ENCODE measurements at places on chromosomes 5 and 9.

DNA sequence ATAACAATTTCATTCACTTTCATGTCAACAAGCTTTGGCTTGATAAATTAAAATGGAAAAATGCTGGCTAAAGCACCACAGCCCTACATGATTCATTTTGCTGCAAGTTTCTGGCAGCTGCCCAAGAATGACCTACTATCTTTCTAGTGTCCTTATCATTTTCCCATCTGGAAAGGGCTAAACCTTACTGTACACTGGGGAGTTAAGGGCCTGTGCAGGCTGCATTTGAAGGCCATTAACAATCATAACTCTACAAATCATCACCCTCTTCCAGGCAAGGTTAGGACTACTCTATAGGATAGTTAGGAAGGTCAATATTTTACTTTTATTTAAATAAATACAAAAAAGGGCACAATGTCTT is 579.7 kb upstream of the ZNF608 start:
- peak; percentile 72 for DNase-seq

DNA sequence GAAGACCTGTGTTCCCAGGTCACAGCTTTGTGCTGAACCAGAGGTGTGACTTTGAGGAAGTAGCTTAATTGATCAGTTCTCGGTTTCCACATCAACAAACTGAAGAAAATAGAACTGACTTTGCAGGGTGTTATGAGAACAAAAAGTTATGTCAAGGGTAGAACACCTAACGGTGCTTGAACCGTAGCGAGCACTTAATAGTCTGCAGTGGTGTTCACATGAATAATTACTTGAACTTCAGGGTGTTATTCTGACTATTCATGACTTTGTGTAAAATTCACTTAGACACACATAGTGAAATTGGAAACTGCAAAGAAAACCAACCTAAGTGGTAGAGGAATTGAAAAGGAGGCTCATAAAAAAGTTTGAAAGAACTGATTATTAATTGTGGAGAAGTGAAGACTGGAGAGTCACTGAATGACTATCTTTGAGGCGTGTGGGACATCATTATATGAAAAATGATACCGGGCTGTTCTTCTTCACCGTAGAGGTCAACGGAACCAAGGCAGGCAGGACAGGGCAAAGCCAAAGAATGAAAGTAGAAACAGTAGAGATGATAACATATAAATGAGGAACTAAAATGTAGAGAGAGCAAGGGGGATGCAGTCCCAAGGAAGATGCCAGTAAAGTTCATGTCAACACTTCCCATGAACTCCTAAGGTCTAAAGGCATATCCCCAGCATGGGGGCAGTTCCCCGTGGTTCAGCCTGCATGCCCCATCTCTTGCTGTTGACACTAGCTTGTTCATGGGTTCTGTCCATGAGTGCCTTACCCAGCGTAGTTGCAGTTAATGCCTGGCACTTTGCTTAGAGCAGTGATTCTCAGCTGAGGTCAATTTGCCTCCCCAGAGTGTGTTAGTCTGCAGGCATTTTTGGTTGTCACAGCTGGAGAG is 118.7 kb downstream of the ZNF462 start:
- DNase-seq, result no peak

DNA sequence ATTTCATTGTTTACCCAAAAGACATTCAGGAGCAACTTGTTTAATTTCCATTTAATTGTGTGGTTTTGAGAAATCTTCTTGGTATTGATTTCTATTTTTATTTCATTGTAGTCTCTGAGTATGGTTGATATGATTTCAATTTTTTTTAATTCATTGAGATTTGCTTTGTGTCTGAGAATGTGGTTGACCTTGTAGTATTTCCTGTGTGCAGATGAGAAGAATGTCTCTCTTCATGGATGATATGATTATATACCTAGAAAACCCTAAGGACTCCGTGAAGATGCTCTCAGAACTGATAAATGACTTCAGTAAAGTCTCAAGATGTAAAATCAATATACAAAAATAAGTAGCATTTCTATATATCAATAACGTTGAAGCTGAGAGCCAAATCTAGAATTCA is 202.4 kb upstream of the CDH9 start:
- peak; percentile 1 for DNase-seq

DNA sequence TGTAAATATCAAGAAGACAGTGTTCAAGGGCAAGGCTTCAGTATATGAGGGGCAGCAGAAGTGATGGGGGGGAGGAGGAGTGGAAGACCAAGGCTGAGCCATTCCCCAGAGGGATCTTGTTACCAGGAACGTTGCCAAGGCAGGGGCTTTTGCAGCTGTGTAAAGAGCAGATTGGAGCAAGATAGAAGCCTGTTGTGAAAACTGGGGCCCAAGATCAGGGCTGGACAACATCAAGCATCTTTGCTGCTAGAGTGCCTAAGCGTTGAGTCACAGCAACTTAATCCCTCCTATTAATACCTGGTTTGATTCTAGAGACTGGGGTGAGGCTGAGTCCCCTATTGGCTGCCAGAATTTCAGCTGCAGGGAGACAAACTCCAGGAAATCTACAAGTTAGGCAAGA is 18.4 kb upstream of the ERCC6L2 start:
- peak; percentile 45 for DNase-seq

- DNase-seq, result no peak
Measured at GRCh38 chr5:137305971-137306602, 193.0 kb downstream of the SPOCK1 start.

- no peak for DNase-seq
Measured at GRCh38 chr9:77957652-77958051, 74.0 kb downstream of the GNAQ start.

GRCh38 chr9:105205787-105206495 is 38.5 kb upstream of the SLC44A1 start:
- no peak for DNase-seq

DNA sequence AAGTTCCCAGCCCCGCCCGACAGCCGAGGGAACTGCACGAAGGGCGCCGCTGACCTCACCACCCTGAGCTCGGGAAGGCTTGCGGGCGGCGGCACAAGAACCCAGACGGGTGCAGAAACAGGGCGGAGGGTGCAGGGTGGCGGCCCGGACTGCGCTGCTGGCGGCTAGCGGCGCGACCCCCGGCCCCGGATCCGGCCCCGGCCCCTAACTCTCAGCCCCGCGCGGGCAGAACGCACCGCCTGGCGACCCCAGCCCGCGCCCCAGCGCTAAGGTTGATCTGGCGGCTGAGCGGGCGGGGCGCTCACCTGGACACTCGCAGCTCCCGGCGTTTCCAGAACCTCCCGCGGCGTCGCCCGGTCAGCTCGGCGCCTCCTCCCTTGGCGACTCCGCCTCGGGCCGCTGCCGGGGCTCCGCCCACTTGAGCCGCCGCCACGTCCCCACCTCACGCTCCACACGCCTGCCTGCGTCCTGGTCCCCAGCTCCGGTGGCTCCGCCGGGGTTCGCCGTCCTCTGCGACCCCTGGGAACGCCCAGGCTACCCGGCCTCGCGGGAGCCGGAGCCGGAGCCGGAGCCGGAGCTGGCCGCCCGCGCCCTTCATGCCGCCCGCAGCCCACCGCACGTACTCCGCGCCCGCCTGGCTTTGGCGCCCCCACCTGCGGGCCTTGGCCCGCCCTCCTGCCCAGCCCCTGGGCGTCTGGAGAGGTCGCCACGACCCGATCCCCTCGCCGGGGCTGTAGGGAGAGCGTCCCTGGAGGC is at the start of gene P4HA2:
Gene P4HA2 (minus strand): TSS at position 369 of the 756 bp plus-strand sequence. CDS start 9,227 bp downstream, outside the sequence.
- DNase-seq, result peak; percentile 91

GRCh38 chr9:133967024-133967741 is 24.9 kb downstream of the VAV2 start:
- DNase-seq, result peak; percentile 26

DNA sequence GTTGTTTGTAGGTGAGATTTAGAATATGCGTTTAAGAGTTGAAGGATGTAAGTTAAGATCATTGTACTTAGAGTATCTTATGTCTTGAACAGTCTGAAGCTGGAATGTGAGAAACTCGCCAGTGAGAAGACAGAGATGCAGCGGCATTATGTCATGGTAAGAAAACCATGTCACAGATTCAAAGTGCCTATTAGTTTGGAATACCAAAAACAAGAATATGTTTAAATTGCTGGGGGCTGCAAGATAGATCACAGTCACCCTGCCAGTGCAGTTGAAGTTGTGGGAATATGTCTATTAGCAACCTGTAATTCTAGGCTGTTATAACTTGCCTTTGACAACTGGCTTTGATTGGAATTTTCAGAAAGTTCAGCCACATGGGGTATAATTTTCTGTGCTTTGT is 3.0 kb downstream of the TLE4 start:
- DNase-seq, result no peak

DNA sequence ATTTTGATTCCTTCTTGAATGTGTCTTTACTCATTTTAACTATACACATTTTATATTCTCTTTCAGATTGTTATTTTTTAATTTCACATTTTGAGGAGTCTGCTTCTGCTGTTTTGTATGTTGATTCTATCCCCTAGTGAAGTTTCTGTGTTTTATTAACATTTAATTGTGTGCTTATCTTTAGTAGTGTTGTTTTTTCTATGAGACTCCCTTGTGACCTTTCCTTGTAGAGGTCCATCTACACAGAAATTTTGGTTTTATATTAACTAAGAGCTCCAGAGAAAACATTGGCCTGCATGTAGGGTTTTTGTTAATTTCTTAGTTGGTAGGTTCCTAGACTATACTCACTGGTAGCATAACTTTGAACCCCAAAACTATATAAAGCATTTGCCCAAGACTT is 35.4 kb upstream of the IL13 start:
- DNase-seq, result no peak

GRCh38 chr9:91119679-91120078 is 242.0 kb downstream of the AUH start:
- peak; percentile 25 for DNase-seq

GRCh38 chr5:2482778-2483177 is 268.7 kb downstream of the IRX2 start:
- DNase-seq, result no peak

DNA sequence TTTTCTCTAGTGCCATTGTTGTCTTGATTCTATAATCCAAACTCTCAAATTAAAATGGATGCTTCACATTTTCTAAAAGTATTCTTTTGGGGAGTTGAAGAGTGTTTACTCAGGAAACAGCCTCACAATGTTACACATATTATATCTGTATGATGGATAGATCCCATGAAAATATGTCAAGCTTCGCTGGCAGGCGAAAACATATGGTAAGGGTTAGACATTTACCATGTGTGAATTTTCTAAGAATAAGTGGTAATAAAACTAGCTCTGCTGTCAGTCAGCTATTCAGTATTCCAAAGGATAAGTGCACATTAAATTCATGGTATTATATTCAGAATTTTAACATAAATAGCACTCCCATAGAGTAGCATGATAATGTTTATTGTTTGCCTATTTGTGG is 13.3 kb upstream of the ADCY2 start:
- DNase-seq, result no peak

DNA sequence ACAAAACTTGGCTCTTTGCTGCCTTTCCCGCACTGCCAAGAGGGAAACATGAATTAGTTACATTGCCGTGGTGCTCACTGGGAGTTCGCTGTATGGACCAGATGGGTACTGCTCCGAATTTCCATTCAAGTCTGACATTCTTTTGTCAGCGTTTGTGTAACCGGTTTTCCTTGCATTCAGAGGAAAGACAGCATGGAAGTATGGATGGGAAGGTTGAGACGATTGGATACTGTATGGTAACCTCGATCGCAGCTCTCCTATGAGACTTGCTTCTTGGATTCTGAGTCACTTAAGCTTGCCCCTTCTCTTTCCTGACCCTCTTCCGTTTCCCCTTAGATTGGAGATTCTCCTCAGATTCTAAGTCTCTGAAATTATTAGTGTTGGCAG is 625 bp upstream of the UBLCP1 start:
- peak; percentile 42 for DNase-seq

DNA sequence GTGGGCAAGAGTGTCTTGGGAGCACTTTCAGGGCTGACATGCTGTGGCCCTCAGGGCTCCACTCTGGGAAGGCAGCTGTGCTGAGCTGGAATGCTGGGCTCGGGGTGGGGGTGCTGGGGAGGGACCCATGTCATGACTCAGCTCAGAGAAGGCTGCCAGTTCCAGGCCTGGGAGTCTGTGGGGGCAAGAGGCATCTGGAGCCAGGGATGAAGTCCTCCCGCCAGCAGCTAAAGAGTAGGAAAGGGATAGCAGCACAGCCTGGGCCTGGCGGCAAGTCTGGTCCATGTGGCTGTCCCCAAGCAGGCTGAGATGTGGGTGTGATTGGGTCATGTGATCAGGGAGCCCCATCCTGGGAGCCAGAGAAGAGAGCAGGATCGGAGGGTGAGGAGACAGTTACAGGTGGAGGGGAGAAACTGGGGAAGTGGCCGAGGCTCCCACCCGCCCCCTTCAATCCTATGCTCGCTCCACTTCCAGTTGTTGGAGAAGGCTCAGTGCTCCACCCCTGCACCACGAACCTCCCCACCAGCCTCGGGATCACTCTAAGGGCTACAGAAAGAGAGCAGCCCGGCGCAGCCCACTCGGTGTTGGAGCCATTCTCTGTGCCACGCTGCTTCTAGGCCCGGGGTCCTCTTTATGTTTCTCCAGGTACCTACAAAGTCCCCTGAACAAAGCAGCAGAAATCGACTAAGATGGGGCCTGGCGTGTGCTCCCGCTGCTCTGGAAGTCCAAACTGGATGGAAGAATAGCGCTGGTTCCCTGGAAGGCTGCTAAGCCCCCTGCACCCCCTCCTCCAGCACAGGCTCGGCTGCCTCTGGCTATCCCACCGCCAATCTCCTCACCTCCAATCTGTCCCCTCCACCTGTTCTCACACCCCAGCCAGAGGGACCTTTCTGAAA is 12.0 kb downstream of the PDGFRB start:
- DNase-seq, result peak; percentile 69

DNA sequence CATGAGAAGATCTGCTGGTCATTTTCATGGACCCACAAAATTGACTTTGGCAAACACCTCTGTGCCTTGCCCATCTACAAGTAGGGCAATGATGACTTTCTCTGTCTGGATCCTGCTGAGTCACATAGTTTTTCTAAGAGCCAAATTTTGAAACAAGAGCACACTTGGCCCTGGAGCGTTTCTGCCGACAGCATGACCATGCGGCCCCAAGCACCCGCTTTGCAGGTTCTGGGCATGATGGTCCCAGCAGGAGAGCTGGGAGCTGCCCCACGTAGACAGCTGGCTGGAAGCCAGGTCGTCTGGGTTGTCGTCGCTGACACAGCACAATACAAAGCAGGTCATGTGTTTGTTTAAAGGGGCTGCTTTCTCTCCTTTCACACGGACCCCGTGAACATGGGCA is 159.8 kb downstream of the SYK start:
- peak; percentile 34 for DNase-seq

- no peak for DNase-seq
Measured at GRCh38 chr9:72394066-72394465, 29.1 kb upstream of the ZFAND5 start.

GRCh38 chr5:165425594-165425993 is 1920.2 kb downstream of the MAT2B start:
- DNase-seq, result no peak

DNA sequence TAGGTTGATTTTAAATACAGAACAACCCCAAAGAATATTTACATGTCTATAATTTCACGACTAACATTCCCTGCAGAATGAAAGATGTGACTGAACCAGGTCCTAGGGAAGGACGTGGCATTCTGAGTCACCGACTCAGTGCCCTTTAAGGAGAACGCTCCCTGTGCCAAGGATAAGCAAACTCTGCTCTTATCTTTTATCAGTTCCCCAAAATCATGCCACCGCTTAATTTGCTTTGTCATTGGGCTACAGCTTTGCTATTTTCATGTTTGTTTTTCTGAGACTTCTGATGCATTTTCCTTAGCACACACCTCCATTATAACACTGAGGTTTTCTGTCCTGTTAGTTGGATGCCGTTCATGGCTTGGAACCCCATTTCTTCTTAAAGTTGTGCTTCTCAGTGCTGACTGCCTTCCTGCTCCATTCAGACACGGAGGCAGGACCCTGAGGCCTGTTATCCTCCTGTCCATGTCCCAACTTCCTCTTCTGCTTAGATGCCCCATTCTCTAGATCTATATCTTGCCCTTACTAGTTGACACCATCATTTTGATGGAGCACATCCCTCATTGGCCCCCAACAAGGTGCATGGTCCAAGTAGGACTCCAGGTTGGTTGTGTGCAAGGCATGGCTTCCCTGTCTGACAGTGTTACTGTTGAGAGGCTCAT is 11.2 kb upstream of the SEMA4D start:
- no peak for DNase-seq
